ENCODE measurements at places on chromosomes 1 and 21.

DNA sequence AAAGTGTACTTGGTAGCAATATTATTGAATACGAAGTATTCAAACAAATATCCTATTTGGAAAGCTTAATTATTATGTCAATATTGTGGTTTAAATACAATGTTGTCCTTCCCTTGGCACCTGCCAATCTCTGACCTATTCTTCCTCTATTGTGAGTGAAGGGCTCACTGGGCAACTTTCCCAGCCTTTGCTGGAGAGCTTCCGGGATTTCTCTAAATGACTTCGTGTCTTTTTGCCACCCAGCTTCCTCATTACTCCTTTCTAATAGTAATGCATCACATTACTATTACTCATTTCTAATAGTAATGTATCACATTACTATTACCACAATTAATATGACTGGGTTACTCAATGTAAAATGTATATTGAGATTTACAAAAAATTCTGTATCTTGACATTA is 880.6 kb downstream of the BRINP3 start:
- no peak for DNase-seq

DNA sequence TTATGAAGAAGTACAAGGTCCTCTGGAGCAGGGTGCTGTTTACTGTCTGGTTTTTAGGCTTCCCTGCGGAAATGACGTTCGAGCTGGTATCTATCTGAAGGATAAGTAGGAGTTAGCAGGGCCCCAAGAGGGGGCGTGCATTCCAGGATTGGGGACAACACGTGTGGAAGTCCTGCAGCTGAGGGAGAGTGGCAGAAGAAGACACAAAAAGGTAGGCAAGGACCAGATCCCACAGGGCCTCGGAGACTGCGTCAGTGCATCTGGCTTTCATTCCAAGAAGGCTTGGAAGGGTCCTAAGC is 5.9 kb downstream of the RIMS3 start:
- no peak for DNase-seq

DNA sequence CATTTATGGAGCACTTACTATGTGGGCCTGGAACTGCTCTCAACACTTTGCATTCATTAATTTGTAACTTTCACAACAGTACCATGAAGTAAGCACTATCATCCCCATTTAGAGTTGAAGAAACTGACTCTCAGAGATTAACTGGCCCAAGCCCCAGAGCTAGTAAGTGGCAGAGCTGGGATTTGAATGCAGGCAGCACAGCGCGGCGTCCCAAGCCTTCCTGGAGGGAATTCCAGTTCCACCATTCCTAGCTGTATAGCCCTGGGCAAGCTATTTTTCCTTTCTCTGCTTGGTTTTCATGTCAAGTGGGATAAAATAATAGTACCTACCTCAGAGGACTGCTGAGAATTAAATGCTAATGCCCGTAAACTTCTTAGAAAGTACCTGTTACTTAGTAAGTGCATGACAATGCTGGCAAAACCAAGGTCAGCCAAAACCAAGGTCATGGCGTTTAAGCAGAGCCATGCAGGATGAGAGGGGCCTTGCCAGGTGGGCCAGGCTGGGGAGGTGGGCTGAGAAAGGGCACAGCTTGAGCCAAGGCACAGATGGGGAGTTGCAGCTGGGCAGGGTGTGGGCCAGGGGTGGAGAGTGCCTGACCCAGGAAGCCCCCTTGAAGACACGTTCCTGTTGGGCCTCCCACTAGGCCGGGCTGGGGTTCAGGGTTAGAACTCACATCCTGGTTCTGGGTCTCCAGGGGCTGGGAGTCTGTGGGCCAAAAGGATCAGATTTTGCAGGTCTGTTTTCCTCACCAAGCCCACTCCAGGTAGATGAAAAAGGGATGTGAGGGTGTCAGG is 4.6 kb upstream of the KNCN start:
- no peak for DNase-seq

- no peak for DNase-seq
Observed at GRCh38 chr1:109783436-109783835, 19.7 kb upstream of the EPS8L3 start.

GRCh38 chr1:113859478-113860175 is 11.9 kb downstream of the PTPN22 start:
- DNase-seq, result no peak

- no peak for DNase-seq
Observed at GRCh38 chr1:100249155-100249536, 488 bp downstream of the DBT start.

- no peak for DNase-seq
Observed at GRCh38 chr1:10730985-10731384, 65.5 kb downstream of the CASZ1 start.

Data from DMS79 (cell line).